ENCODE measurements at places on chromosomes 4 and X. TPM values are rescaled to one million over a fixed set of nuclear protein-coding genes. Genes with fewer than 3 reads are reported as not detected.

DNA sequence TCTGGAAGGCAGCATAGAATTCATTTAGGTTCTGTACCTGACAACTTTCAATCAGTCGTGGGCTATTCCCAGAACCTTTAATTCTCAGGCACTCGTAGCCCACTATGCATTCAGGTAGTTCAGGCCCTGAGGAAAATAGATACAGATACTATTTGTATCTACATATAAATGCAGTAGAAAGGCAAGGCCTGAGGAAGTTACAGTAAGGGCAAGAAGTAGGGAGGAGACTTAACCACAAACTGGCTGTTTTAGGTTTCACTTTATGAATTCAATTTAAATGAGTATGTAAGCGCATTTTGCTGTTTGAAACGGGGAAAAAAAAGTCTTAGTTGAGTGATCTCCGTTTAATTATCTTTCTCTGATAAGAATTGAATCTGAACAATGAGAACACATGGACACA, 529.4 kb upstream of the ATOH1 start:
- H3K27ac ChIP-seq: no peak overlapping the region
- no peak for DNase-seq
- no peaks in the 10 kb centered on the region for H3K27me3 ChIP-seq
- no peak overlapping the region for H3K4me3 ChIP-seq
- no peaks in the 10 kb centered on the region for H3K36me3 ChIP-seq
- no peaks in the 10 kb centered on the region for H3K4me1 ChIP-seq

SYNPO2 gene
- total RNA-seq: 0.37 TPM

GRCh38 chrX:111348429-111348828, 63.6 kb downstream of the DCX start:
- H3K36me3 ChIP-seq: no peaks in the 10 kb centered on the region
- no peaks in the 10 kb centered on the region for H3K27me3 ChIP-seq
- DNase-seq: no peak
- no peak overlapping the region for H3K4me3 ChIP-seq

GRCh38 chrX:119235872-119236622, at the start of gene PGRMC1:
TSS of gene PGRMC1 (plus strand) at chrX:119236285. CDS start at chrX:119236364, 79 bp downstream.
- peaks cover 6% of the 10 kb centered on the region for H3K27me3 ChIP-seq
- H3K36me3 ChIP-seq: no peaks in the 10 kb centered on the region
- peak within 1 kb of the TSS; percentile 57 for H3K27ac ChIP-seq
- peak; percentile 73 for DNase-seq
- H3K4me3 ChIP-seq: peak within 1 kb of the TSS; percentile 92

- DNase-seq: no peak
- no peaks in the 10 kb centered on the region for H3K4me1 ChIP-seq
- no peak overlapping the region for H3K4me3 ChIP-seq
- H3K36me3 ChIP-seq: no peaks in the 10 kb centered on the region
- no peak overlapping the region for H3K27ac ChIP-seq
- H3K27me3 ChIP-seq: no peaks in the 10 kb centered on the region
These were observed 597.7 kb downstream of the PCDH18 start for GRCh38 chr4:136934601-136935000.

RPS3A gene
- 2,611 TPM for total RNA-seq

- peaks cover 5% of the 10 kb centered on the region for H3K4me1 ChIP-seq
- no peak overlapping the region for H3K4me3 ChIP-seq
- peaks cover 4% of the 10 kb centered on the region for H3K36me3 ChIP-seq
- DNase-seq: no peak
- peaks cover 25% of the 10 kb centered on the region for H3K27me3 ChIP-seq
These were observed 249.2 kb downstream of the TENM3 start for GRCh38 chr4:182492423-182492822.

GRCh38 chr4:127400731-127401346, 231.9 kb upstream of the INTU start:
- no peak overlapping the region for H3K4me3 ChIP-seq
- no peaks in the 10 kb centered on the region for H3K4me1 ChIP-seq
- H3K36me3 ChIP-seq: no peaks in the 10 kb centered on the region
- H3K27ac ChIP-seq: no peak overlapping the region

GRCh38 chr4:155900381-155900780, 3.1 kb upstream of the TDO2 start:
- no peak overlapping the region for H3K27ac ChIP-seq
- no peak overlapping the region for H3K4me3 ChIP-seq
- no peaks in the 10 kb centered on the region for H3K4me1 ChIP-seq
- H3K27me3 ChIP-seq: peaks cover 5% of the 10 kb centered on the region
- no peaks in the 10 kb centered on the region for H3K36me3 ChIP-seq
- DNase-seq: no peak

Data from T-helper 17 cell (primary cell).